Hepatic stellate cell (primary cell): ENCODE measurements at places on chromosomes 6 and 20.

GRCh38 chr6:33429750-33430052 lies 9.8 kb downstream of the SYNGAP1 start:
- no peak for DNase-seq

DNA sequence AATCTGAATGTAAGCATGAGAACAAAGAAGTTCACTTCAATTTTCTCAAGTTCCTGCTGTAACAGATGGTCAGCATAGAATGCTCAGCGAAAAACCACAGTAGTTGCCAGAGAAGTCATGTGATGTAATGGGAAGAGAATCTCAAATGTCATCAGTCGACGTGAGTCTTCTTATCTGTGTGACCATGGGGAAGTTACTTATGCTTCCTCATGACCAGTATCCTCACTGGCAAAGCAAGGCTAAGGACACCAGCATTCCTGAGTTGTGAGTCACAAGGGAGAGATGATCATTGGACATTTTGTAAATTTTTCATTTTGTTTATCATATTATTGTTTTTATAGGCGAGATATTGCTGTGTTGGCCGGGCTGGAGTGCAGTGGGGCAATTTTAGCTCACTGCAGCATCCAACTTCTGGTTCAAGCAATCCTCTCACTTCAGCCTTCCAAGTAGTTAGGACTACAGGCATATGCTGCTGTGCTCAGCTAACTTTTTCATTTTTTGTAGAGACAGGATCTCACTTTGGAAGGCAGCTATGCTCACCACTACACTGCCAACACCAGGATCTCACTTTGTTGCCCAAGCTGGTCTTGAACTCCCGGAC lies 21.9 kb downstream of the SGK1 start:
- peak; percentile 95 for DNase-seq

- DNase-seq: no peak
Observed at GRCh38 chr20:2839732-2840137, 720 bp downstream of the PCED1A start.

DNA sequence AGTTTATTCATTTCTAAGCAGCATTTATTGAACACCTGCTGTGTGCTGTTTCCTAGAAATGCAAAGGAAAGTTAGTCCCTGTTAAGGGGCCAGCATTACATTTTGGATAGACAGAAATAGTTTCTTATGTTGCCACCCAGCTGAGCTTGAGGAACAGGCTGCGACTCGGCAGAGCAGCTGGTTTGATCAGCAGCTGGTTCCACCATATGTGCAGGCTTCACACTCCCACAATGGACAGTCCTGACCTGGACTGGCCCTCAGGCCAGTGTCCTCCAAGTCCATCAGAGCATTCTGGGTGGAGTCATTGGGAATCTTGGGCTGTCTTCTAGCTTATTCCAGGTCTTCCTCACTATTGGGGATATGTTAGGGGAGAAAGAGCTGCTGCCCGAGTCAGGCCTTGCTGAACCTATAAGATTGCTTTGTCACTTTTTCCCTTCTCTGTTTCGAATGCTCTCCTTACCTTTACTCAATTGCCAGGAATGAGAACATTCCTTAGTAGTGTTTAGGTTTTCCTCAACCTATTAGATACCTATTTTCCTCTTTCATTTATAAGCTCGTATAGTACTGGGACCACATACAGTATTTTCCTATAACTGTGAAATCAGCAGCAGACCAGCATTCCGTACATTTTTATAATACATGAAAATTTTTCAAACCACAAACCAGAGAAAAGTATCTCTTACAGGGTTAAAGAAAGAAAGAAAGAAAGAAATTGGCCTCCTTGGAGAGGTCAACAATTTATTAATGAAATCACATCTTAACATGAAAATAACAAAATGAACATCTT lies 203.0 kb downstream of the FARS2 start:
- peak; percentile 8 for DNase-seq

DNA sequence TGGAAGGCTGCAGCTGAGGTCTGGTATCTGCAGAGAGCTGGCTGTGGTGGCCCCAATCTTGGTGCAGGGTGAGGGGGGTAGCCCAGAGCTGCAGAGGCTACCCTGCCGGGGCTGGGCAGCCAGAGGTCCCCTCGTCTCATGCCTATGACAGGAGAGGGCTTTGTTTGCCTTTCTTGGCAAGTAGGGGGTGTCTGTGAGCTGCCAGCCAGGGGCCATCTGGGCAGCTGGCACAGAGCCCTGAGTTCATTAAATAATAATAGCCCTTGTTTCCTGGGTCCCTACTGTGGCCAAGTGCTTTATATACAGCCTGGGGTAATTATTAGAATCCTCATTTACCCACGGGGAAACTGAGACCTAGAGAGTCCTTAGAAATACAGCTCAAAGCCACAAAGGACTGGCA lies 66.6 kb downstream of the EZR start:
- no peak for DNase-seq
